ENCODE measurements at places on chromosomes 3 and 15.

DNA sequence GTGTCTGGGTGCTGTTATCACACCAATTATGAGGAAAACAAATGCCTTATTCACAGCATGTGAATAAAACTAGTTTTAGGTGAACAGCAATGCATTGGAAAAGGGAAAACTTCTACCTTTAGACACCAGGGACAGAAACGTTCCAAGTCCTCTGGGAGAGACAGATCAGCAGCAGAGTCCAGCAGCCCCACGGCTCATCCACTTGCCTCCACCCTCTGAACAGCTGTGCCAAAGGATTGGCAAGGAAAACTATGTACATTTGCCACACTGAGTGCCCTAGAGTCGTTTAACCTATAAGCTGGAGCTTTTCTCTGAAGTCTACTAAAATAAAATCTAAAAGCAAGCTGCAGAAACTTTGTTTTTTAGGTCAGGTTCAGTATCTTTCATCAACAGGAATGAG, 107.7 kb upstream of the EIF1B start:
- DNase-seq: no peak

- DNase-seq: no peak
Observed at GRCh38 chr3:177904621-177905020, 631.6 kb upstream of the KCNMB2 start.

DNA sequence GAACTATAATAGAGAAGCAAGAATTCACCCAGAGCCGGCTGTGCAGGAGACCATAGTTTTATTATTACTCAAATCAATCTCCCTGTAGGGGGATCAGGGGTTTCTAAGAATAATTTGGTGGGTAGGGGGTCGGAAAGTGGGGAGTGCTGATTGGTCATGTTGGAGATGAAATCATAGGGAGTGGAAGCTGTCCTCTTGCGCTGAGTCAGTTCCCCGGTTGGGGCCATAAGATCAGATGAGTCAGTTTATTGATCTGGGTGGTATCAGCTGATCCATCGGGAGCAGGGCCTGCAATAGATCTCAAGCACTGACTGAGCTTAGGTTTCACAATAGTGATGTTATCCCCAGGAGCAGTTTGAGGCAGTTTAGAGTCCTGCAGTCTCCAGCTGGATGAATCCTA, 97.0 kb upstream of the SNRPN start:
- no peak for DNase-seq

GRCh38 chr15:65796610-65797078, 4.6 kb upstream of the DENND4A start:
- no peak for DNase-seq

GRCh38 chr3:16180737-16181134, 6.3 kb downstream of the GALNT15 start:
- DNase-seq: no peak

- no peak for DNase-seq
Observed at GRCh38 chr3:146087116-146087515, 73.9 kb downstream of the PLOD2 start.

GRCh38 chr3:117104792-117105191, 395.2 kb downstream of the TUSC7 start:
- DNase-seq: no peak

All from pancreas (tissue), 10 donors.